ENCODE measurements at places on chromosomes 13 and 19. TPM values are rescaled to one million over a fixed set of nuclear protein-coding genes. Genes with fewer than 3 reads are reported as not detected.

ZNF546 gene
- total RNA-seq: 2.0 TPM

FUT6 gene
- total RNA-seq: not detected

NMRK2 gene
- total RNA-seq: not detected

PCDH8 gene
- total RNA-seq: not detected
